ENCODE measurements at places on chromosomes 6 and 20. TPM values are rescaled to one million over a fixed set of nuclear protein-coding genes. Genes with fewer than 3 reads are reported as not detected.

DNA sequence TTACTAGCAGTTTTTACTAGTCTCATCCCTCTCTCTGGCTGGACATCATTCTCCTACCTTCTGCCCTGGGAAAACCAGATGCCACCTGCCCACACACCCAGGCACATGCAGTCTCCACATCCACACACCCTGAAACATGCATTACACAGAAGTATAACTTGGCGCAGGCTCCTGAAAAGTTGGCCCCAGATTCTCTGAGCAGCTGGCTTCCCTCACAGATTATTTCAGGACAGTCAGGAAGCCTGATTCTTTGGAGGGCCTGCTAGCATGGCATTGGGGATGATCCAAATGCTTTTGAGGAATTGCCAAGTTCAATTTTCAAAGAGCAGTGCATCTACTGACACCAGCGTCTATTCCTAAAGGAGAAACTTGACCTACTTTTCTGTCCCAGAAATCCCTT lies 27.8 kb upstream of the KIF16B start:
- no peak for DNase-seq

The FKBP5 gene
- 542 TPM for total RNA-seq

GRCh38 chr6:6946206-6947155 lies 161.3 kb upstream of the RREB1 start:
- DNase-seq = no peak

- DNase-seq = no peak
Observed at GRCh38 chr20:63295422-63295821, 2.4 kb downstream of the COL20A1 start.

GRCh38 chr6:125899726-125900182 lies 56.8 kb upstream of the HINT3 start:
- no peak for DNase-seq

DNA sequence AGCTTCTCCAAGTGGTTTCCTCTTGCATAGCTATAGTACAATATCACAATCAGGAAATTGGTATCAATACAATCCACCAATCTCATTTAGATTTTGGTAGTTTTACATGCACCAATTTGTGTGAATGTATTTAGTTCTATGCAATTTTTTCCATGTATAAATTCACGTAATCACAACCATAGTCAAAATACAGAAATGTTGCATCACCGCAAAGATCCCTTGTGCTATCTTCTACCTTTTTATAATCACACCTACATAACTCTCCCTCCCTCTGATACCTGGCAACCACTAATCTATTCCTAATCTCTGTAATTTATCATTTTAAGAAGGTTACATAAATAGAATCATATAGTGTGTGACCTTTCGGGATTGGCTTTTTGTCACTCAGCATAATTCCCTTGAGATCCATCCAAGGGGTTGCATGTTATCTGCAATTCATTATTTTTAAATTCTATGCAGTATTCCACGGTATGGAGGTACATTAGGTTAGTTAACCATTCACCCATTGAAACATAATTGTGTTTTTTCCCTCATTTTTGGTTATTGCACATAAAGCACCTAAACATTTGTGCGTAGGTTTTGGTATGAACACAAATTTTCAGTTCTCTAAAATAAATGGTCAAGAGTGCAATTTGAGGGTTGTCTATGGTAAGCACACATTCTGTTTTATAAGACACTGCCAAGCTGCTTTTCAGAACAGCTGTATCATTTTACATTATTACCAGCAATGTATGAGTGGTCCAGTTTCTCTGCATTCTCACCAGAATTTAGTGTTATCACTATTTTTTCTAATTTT lies 95.1 kb upstream of the SLC22A23 start:
- no peak for DNase-seq

DNA sequence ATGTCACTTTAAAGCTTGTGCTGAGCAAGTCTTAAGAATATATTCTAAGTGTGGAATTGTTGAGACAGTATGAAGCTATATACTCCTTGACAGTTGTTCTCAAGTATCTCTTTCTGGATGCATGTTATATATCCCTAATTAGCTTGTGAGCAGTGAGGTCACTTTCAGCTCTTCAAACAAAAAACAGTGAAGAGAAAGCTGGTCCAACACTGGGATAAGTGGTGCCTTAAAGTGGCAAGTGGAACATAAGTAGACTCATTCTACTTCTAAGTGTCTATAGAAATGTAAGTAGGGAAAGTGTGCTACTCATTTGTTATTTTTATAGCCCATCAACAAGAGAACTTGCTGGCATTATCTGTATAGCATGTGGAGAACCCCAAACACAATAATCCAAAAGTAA lies 133.1 kb upstream of the BACH2 start:
- DNase-seq = no peak

The TRIM10 gene
- not detected for total RNA-seq

GRCh38 chr6:145267076-145267867 lies 468.0 kb downstream of the EPM2A start:
- no peak for DNase-seq
